ENCODE measurements at places on chromosomes 4 and X.

DNA sequence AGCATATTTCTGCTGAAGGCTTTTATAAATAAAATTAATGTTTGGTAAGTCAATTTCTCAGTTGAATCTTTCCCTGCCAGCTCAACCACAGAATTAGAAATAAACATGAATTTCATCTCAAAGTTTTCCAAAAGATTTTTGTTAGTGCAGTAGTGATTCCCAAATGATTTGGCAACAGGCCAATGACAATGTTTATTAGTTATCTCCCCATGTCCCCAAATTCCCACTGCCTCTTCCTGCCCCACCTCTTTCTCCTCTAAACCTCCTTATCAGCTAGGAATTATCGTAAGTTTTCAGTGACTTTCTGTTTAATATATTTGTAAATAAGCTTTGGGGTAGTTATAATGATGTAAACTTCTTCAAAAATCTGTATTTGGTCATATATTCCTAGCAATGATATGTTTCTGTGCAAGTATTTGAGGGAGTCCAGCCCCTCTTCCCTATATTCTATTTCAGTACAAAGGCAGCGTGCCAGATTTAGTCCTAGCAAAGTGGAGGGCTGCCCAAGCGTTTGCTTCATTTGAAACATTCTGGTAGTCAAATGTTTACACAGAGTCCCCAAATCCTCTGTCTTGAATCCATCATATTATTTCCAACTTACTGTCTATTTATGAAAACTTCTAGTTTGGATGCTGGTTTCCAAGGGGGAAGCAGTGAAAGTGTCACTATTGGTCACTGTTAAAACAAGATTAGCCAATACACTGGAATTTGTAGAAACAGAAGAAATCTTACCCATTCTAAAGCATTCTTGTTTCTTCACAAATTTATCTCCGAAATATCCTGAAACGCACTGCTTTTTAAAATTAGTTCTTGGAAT is 33.7 kb upstream of the ANKRD50 start:
- no peak for DNase-seq

GRCh38 chrX:36803151-36803550 is 205.0 kb upstream of the FAM47C start:
- no peak for DNase-seq

- DNase-seq, result peak; percentile 13
Measured at GRCh38 chrX:150482537-150483206, 85.7 kb upstream of the MTM1 start.

DNA sequence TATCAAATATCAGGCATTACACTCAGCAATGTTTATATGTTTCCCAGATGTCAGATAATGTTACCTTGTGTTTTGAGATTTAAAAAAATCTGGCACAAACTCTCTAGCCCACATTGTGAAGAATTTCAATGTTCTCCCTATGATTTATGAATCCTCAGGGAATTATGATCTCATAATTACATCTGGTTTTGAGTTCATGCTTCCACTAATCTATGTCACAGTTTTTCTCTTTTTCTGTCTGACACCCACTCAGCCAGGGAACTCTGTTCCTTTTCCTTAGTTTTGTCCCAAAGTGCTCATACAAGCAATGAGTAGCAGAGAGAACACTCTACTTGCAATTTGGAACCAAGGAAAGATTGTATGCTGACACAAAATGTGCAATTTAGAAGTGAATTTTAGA is 212.1 kb upstream of the POF1B start:
- no peak for DNase-seq

- DNase-seq, result no peak
Measured at GRCh38 chrX:55489314-55490009, at the start of gene USP51. Gene USP51, minus strand, starts transcription at chrX:55489848. Its CDS starts 909 bp downstream, at chrX:55488939.

DNA sequence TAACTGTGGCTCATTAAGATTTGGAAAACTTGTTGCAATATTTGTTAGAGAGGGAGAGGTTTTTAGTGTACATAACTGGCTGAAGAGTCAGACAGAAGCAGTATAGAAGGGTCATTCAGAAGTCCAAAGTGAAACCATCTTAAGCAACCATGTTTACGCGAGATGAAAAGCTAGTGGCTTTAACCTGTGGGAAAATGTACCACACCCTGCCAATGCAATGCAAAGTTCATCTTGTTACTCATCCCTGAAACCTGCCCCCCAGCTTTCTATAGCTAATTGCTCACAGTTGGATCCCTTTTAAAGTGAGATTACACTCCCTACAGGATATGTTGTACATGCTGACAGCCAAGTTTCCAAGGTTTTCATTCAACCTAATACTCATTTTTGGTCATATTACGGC is 96.7 kb upstream of the RAPGEF2 start:
- DNase-seq, result no peak

DNA sequence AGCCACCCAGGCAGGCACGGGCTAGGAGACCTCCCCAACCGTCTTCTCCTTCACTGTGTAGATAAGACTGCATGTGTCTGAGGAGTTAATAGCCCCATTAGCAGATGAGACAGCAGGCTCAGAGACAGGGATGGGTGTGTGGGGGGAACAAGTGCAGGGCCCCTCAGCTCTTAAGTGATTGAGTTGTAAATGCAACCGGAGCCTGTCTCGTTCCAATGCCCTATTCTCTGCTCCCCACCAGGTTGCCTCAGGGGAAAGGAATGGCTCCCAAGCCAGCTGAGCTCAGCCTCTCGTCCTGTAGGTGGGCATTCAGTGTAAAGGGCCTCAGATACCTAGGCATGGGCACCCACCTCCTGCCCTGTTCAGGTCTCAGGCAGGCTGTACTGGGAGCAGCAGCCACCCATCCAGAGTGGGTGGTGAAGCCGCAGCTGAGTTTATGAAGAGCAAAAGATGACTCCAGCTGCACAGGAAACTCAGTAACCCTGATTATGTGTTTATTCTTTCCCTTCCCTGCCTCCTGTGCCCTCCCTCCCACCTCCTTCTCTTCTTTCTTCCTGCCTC is 87.3 kb downstream of the PJA1 start:
- DNase-seq, result no peak

- no peak for DNase-seq
Measured at GRCh38 chr4:100823993-100824323, 306.1 kb upstream of the EMCN start.

DNA sequence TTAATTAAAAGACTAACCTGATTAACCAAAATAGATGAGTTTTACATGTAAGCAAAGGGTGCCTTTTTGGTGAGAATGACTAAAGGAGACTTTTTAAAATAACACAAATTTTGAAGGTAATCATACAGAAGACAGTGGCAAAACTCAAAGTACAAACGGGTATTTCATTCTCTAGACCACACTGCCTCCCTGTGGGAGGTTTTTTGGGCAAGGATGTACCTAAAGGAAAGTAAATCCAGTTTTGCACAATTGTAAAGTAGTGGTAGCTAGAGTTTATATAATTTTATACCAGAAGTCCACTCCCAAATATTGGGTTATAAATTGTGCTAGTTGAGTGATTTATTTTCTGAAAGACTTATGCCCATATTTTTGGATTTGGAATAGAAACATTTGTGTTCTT is 201.0 kb downstream of the PAPSS1 start:
- no peak for DNase-seq

- DNase-seq, result no peak
Measured at GRCh38 chr4:53962516-53963225, 101.7 kb downstream of the CHIC2 start.

GRCh38 chrX:55159551-55159950 is 60.6 kb upstream of the PAGE5 start:
- DNase-seq, result no peak

- DNase-seq, result no peak
Measured at GRCh38 chr4:6727081-6727942, 11.3 kb downstream of the BLOC1S4 start.

DNA sequence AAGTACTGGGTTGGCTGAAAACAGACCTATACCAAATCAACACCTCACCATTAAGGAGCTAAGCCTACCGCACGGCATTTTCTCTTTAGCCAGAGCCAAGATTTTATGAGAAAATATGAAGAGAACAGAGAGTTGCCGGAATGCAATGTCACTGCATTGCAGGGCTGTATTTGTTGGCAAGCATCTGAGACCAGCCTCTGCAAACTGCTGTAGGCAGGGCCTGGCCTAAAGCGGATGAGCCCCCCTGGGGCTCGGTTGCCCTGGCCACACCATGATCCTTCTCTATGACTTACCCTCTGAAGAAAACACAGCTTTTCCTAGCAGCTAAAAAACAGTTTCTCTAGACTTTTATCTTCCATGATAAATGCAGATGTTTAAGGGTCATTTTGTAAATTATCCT is 120.5 kb upstream of the SORBS2 start:
- no peak for DNase-seq

- DNase-seq, result peak; percentile 46
Measured at GRCh38 chrX:79270401-79270800, 96.7 kb downstream of the ITM2A start.

DNA sequence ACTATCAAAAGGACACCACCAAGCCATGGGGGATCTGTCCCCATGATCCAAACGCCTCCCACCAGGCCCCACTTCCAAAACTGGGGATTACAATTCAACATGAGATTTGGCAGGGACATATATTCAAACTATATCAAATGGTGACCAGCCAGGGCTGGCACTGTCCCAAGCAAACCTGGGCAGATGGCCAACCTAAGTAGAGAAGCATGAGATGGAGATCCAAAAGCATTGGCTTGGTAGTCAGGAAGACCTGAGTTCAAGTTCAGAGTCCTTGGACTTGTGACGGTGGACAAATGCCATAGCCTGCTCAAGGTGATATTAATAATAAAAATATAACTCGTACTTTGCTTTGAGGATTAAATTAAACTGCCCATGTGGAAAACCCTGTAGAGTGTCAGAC is 79.2 kb upstream of the HS3ST1 start:
- no peak for DNase-seq

DNA sequence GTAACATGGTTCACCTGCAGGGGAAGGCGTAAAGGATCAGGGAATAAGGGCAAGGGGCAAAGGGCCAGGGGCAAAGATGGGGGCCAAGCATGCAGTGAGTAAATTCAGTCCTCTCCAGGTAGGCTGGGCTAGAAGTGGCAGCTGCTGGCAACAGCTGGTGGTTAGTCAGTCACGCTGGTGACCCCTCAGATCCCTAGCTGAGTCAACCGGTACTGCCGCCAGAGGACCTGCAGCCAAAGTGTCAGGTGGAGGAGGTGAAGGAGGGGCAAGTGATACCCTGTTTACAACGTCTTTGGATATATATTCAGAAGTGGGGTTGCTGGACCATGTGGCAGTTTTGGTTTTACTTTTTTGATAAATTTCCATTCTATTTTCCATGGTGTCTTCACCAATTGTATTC is 24.6 kb upstream of the NAP1L2 start:
- no peak for DNase-seq

GRCh38 chr4:93688978-93689377 is 139.6 kb upstream of the ATOH1 start:
- DNase-seq, result no peak

- no peak for DNase-seq
Measured at GRCh38 chr4:151031831-151032605, 16.9 kb upstream of the LRBA start.

- no peak for DNase-seq
Measured at GRCh38 chrX:84487365-84488353, 14.6 kb downstream of the HDX start.

DNA sequence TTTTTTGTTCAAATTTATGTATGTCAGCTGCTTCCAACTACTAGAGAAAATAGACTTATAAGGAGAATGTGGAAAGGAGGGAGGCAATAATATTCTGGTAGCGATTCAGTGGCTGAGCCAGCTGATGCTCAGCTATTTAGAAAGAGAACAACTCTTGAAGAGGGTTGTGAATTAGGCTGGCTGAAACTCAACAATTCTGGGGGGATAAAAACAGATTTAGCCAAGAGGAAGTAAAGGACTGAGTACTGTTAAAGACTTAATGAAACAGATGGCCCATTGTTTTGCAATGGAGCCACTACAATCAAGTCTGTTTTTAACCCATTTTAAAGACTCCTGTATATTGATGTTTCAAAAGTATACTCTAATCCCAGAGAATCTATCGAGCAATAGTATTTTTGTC is 1058.9 kb downstream of the C4orf33 start:
- DNase-seq, result no peak

DNA sequence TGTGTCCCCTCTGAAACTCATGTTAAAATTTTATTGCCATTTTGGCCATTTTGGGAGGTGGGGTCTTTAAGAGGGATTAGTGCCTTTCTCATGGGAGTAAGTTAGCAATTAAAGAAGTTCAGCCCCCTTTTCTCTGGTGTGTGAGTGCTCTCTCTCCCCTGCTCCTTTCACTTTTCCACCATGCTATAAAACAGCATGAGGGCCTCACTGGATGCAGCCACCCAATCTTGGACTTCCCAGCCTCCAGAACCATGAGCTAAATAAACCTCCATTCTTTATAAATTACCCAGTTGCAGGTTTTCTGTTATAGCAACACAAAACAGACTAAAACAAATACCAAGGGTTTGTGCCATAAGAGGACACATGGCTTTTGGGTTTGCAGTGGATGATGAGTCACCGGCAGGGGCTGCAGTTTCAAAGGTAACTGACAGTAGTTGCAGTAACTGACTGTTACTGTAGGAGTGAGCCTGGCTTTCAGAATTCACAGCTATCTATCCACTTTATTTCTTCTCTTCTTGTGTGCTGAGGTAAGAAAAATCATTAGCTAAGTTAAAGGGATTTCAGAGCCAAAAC is 121.5 kb downstream of the PPEF1 start:
- no peak for DNase-seq

DNA sequence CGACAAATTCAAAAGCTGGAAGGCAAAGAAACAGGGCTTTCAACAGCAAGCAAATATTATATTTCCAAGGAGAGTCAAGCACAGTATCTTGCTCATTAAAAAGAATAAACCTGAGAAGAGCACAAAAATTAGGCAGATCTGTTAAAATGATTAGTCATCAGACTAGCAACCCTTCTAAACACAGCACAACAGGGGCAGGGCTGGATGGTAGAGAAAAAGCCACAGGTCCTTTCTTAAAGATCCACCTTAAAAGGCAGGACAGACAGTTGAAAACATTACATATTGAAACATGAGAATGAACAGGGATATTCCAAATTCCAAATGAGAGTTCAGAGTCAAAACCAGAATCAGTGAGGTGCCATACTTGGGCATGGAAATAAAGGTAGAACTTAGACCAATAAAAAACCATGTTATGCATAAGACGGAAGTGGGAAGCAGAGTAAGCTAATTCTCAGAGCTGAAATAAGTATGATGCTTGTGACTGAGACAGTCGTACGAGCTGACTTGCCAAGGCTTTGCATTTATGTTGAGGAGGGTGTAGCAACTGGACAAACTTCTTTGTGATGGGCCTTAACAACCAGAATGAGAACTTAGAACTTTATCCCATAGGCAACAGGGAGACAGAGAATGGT is 126.9 kb upstream of the FAM9B start:
- DNase-seq, result no peak

- DNase-seq, result no peak
Measured at GRCh38 chr4:8912506-8912905, 40.9 kb upstream of the HMX1 start.

DNA sequence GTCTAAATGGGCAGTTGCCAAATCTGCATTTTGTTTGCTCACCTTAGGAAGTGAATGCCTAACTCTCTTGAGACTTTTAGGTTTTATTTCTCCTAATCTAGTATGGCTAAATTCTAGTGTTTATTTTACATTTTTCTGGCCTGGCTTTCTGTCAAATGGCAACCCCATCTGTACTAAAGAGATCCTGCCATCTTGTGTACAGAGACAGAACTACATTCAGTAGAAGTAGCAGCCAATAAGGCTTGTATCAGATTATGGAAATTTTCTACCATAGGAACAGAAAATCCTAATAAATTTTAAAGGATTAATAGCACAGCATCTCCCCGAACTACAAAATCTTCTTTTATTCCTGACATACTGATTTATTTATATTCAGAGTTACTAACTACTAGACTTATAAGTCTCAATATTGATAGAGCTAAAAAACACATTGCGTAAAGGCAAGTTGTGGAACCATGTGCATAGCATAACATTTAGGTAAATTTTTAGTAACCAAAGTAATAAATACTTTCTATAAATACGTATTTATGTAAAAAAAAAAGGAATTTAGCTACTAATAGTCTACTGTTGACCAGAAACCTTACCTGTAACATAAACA is 45.5 kb downstream of the TMEM144 start:
- DNase-seq, result no peak

Data from stimulated activated CD4-positive, alpha-beta T cell treated with anti-CD3 and anti-CD28 coated beads, Interleukin-1b, Interleukin-23, amount 100 ng/mL, for 1 hour (primary cell).